ENCODE measurements at places on chromosomes 4 and X.

DNA sequence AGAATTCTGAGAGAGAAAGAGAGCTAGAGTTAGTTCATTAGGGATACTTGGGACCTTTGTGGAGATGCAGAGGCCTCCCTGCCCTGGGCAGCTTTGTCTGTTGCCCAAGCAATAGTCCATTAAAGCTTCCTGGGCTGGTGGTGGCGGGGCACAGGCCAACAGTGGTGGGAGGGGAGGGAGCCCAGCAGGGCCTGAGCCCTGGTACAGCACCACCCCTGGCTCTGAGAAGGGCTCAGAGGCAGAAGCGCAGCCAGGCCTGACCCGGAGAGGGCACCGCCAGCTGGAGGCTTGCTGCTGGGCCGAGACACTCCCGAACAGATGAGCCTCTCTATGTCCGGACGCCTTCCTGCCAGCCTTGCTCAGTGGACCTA is 65.3 kb downstream of the EFNB1 start:
- no peak for DNase-seq

- DNase-seq = no peak
Observed at GRCh38 chr4:124097447-124097846, 615.1 kb downstream of the ANKRD50 start.

DNA sequence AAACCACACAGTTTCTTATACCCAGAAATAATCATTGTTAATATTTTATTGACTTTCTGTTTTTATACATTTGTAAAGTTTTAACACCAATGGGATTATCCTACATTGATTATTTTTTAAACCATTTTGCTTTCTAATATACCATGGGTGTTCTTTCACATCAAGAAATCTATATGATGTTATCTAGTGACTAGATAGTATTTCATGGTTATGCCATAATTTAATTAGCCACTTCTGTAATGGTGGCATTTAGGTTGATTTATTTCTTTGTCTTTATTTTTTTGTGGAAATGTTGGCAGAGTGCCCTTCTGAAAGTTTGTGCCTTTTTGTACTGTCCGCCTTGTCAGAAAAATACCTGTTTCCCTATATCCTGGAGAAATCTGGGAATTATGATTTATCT is 193.3 kb downstream of the CEP135 start:
- no peak for DNase-seq

DNA sequence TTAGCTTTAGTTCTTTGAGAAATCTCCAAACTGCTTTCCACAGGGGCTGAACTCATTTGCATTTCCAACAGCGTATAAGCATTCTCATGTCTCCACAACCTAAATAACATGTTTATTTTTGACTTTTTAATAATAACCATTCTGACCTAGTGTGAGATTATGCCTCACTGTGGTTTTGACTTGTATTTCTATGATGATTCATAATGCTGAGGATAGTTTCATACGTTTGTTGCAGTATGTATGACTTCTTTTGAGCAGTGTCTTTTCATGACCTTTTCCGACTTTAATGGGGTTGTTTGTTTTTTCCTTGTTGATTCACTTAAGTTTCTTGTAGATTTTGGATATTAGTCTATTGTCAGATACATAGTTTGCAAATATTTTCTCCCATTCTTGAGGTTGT is 1833.0 kb upstream of the PCDH10 start:
- no peak for DNase-seq

GRCh38 chrX:43868791-43869190 is 13.5 kb downstream of the MAOB start:
- DNase-seq = no peak

GRCh38 chr4:83269256-83269655 is 15.3 kb downstream of the COQ2 start:
- DNase-seq = no peak

DNA sequence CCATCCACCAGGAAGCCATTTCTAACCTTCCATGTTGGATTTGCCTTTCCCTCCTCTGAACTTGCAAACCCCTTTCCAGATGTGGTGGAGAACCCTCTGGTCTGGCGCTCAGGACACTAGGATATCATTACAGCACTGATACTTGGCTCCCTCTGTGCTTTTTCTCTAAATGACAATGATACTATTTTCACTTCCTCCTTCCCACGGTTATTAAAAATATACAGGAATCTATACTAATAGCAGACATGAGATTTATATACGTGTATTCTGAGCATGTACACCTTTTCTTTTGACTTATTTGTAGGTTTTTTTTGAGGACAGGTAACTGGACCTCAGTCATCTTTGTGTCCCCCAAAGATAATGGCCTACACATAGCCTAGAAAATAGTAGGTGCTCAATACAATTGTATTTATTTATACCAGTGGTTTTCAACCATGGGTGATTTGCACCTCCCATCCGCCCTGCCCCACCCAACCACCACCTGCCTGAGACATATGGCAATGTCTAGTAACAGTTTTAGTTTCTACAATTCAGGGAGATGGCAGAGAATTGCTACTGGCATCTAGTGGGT is 60.4 kb upstream of the PLAC8 start:
- DNase-seq = no peak
